ENCODE measurements at places on chromosomes 1 and 21. TPM values are rescaled to one million over a fixed set of nuclear protein-coding genes. Genes with fewer than 3 reads are reported as not detected.

KCNE2 gene
- total RNA-seq: not detected

KRTAP6-2 gene
- not detected for total RNA-seq

C4BPB gene
- 0.65 TPM for total RNA-seq

NBPF4 gene
- total RNA-seq: not detected

INAVA gene
- not detected for total RNA-seq

NR1I3 gene
- not detected for total RNA-seq

LCE3D gene
- not detected for total RNA-seq

H3-3A gene
- 327 TPM for total RNA-seq

CTH gene
- total RNA-seq: 1.0 TPM

SPATA1 gene
- total RNA-seq: 1.2 TPM

SYT11 gene
- 15.4 TPM for total RNA-seq

TRPM2 gene
- 0.43 TPM for total RNA-seq

KMO gene
- total RNA-seq: not detected

ILDR2 gene
- under 0.01 TPM for total RNA-seq

SAMD11 gene
- total RNA-seq: 0.22 TPM

S100A9 gene
- total RNA-seq: not detected

RCAN1 gene
- 21.8 TPM for total RNA-seq

PLA2G2F gene
- total RNA-seq: not detected

CRYAA gene
- not detected for total RNA-seq

RPE65 gene
- not detected for total RNA-seq

NOS1AP gene
- total RNA-seq: under 0.01 TPM

TESK2 gene
- 5.3 TPM for total RNA-seq

LRRC38 gene
- total RNA-seq: not detected
